ENCODE measurements at places on chromosomes 1 and 21. TPM values are rescaled to one million over a fixed set of nuclear protein-coding genes. Genes with fewer than 3 reads are reported as not detected.

Gene OR2G6
- not detected for total RNA-seq

Gene CD48
- not detected for total RNA-seq

Gene IARS2
- total RNA-seq: 115 TPM

Gene TNFRSF18
- total RNA-seq: not detected

Gene OR6K3
- not detected for total RNA-seq

Gene TENT5C
- 3.6 TPM for total RNA-seq

Gene ST6GALNAC5
- 140 TPM for total RNA-seq
